RPMI8226 (cell line): ENCODE measurements at places on chromosomes 1 and 21.

DNA sequence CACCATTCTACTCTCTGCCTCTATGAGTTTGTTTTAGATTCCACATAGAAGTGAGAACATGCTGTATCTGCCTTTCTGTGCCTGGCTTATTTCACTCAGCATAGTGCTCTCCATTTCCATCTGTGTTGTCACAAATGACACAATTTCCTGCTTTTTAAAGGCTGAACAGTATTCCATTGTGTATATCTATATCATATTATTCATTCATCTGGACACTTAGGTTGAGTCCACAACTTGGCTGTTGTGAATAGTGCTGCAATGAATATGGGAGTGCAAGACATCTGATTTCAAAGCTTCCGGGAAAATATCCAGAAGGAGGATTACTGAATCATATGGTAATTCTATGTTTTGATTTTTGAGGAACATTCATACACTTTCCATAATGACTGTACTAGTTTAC is 20.1 kb upstream of the DONSON start:
- no peak for DNase-seq

GRCh38 chr1:204920511-204920910 is 49.8 kb downstream of the NFASC start:
- no peak for DNase-seq

DNA sequence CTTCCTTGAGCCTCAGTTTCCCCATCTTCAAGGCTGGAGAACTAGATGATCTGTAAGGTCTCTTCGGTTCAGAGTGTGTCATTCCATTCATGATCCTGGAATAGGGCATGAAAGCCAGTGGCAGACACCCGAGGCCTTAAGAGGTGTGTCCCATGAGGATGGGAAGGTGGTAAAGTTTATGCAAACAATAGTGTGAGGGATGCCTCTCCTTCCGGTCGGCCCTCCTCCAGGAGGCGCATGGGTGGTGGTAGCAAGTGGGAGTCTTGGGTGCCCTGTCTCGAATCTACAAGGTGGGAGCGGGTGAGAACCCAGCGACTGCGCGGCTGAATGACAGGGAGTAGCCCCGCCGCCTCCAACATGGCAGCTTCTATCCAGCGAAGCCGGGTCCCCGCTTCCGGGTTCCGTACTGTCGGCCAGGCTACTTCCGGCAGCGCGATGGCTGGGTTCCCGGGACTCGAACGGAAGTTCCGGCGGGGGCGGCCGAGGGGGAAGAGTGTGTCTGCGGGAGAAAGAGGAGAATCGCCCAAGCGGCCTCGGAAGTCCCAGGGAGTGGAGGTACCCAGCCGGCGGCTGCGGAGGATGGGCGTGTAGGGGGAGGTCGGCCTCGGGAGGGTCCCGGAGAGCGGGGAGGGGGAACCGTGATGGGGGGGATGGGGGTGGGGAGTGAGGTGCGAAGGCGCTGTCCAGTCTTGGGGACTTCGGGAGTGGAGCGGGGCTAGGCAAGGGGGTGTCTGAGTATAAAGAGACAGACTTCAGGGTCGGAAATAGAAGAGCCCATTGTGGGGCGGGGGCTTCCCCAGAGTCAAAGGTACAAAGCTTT is at the start of gene LYPLA2:
TSS of gene LYPLA2 (plus strand) at position 450 of the 820 bp plus-strand sequence. CDS start 1,538 bp downstream, outside the sequence.
- peak; percentile 96 for DNase-seq

DNA sequence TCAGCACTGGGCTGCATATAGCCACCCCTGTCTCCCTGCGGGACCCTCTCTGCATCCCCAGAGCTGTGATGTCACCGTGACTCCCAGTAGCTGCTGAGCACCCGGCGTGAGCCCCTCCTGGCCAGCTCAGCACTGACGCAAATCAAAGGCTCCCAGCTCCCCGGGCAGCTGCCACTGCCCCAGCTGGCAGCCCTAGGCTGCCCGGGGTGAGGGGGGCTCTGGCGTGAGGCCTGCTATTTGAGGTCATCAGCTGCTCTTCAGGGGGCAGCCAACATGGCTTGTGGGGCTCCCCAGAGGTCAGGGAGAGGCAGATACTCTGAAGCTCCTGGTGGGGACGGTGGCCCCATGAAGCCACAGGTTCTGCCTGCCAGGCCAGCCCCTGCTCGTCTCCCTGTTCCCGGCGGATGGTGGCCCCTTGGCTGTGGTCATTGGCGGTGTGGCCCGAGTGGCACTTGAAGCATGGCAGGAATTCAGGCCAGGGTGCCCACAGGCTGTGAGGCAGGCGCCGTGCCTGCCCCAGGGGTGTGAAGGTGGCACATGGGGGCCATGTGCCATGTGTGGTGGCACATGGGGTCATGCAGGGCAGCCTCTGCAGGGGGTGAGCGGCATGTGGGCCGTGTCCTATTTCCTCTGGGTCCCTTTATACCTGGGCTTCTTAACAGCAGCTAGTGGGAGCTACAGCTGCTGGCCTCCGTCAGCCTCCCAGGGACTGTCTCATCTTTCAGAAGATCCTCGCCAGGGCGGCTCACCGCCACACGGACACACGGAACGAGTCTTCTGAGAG is 85.4 kb downstream of the SIK1 start:
- DNase-seq, result no peak

- DNase-seq, result no peak
Observed at GRCh38 chr1:155269381-155269780, 3.9 kb downstream of the CLK2 start.

DNA sequence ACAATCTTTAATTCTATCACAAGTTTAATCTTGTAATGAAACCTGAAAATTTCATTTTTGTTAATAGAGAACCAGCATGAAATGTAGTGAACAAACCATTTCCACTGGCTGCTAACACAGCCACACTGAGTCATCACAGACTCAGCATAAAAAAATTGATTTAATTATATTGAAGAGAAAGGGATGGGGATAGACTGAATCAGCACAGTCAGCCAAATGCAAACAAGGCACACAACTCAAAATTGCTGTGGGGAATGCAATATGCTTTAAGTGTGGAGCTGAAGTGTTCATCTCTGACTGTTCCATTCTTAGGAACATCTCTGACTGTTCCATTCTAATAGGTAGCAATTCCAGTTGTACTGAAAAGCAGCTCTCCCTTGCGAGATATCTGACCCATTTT is 299.8 kb downstream of the MRPL39 start:
- no peak for DNase-seq

DNA sequence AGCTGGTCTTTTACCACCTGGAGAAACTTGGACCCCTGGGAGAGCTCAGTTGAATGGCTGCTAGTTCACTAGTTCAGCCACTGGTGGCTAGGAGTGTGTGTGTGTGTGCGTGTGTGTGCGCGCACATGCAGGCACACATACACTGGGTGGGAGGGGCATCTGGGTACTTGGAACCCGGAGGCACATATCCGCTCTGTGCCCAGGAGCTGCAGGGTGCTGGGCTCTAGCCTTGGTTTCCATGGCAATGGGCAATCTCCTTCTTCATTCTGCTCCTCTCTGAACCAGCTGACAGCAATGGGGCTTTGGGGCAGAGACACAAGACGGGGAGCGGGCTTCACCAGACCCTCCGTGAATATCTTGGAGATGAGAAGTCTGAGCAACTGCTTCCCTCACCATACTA is 87.1 kb upstream of the DISP3 start:
- DNase-seq, result no peak

DNA sequence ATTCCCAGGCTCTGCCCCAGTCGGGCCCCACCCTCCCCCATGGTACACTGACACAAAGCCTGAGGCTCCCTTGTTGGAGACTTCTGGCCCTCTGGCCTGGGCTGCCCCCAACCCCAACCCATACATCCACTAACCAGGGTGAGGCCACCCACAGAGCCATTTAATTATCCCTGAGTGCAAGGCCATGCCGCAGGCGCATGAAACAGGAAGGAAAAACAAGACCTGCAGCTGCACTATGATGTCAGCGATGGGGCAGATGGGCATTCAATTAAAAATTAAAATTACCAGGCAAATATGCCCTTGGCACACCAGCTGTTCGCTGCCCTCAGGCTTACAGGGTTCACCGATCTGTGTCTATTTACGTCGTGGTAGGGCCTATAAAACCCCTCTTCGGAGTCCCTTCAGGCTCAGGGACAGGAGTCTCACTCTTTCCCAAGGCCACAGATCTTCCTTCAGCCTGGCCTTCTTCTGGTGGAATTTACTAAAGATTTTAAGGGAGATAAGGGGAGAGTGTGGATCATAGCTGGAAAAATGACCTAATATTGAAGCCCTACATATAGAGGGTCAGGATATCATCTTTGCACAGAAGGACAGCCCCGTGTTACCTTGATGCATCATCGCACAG is 29.6 kb upstream of the RGS16 start:
- DNase-seq, result peak; percentile 51

DNA sequence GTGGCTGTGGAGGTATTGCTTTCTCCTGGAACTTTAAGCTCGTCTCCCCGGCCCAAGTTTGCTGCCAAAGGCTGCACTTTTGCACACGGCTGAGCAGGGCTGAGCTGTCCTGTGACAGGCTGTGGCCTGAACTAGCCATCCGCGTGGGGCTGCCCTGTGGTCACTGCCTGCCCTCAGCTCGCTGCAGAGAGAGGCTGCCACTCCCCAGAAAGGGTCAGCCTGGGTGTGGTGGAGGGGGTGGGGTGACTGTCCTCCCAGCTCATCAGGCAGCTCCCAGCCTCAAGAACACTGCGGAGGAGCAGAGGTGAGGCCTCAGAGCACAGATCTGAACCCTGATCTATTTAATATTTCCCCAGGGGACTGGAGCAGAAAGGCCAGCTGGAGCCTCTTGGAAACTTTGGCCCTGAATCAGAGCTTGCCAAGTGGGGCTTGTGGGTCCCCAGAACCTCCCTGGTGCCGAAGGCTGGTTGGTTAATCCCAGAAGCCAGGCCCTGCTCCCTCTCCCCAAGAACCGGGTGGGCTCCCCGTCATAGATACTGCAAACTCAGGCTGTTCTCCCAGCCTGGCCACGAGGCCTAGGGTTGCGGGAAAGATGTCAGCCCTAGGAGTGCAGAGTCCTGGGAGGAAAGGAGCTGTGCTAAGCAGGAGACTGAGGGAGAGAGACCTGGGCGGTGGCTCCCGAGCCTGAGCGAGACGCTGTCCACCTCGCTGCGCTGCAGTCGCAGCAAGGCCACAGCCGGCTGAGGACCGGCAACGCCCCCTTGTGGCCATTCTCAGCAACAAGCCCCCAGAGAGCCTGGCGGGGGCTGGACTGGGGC is 125.1 kb upstream of the IPO9 start:
- DNase-seq, result peak; percentile 88

DNA sequence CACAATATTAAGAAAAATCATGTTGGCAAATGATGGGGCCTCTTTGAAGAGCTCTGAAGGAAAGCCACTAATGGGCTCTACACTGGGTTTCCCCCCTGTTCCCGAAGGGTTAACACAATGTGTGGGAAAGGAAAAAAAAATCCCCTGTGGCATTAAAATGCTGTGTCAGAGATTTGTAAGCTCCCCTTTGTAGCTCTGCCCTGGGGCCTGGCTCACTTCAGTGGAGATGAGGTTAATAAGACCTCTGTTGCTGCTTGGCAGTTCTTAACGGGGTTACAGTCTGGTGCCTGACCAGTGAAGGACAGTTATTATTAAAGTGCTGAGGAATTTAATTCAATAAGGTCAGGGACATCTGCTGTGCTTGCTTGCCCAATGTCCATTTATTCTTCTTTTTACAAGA is 129.7 kb upstream of the UBE2U start:
- no peak for DNase-seq

DNA sequence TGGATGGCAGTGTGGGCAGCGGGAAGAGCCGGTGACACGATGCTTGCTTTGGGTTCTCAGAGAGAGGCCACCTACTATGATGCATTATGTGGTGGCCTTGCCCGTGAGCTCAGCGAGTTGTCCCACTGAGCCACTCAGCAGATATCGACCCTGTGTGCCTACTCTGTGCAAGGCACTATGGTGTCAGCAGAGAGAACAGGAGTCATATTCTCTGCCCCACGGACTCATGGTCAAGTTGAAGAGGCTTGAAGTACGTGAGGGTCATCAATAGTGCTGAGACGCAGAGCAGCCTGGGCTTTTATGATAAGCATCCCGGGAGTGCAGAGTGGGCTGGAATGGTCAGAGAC is 466.2 kb downstream of the CAMTA1 start:
- no peak for DNase-seq

GRCh38 chr1:244173240-244173639 is 122.2 kb downstream of the ZBTB18 start:
- no peak for DNase-seq

GRCh38 chr1:31788825-31789256 is 24.7 kb upstream of the ADGRB2 start:
- DNase-seq, result no peak

GRCh38 chr1:231335663-231336602 is 1.7 kb downstream of the EXOC8 start:
- no peak for DNase-seq

GRCh38 chr1:43968348-43968948 is 1.4 kb upstream of the DPH2 start:
- peak; percentile 75 for DNase-seq

DNA sequence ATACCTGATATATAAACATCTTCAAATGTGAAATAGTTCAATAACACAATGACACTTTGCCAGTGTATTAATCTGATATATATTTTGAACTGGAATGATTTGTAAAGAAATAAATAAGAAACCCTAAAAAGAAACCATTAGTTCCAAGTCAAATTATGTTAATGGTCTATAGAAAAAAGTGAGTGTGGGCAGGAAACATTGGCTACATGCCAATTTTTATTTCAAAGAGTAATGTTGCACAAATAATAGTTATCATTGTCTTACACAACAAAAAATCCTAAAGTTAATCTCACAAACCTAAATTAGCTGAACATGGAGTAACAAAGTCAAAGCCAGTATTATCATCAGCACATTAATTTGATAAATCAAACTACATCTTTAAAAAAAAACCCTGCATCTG is 37.9 kb upstream of the BATF3 start:
- DNase-seq, result no peak
